ENCODE measurements at places on chromosomes 3 and 15.

- DNase-seq, result no peak
Measured at GRCh38 chr15:50993598-50993997, 85.1 kb downstream of the AP4E1 start.

GRCh38 chr3:33218446-33219174 lies at the start of gene SUSD5:
SUSD5 (minus strand) TSS chr3:33218810; CDS start chr3:33218797, 13 bp downstream.
- peak; percentile 31 for DNase-seq

- DNase-seq, result no peak
Measured at GRCh38 chr3:72692990-72693389, 155.3 kb downstream of the SHQ1 start.

DNA sequence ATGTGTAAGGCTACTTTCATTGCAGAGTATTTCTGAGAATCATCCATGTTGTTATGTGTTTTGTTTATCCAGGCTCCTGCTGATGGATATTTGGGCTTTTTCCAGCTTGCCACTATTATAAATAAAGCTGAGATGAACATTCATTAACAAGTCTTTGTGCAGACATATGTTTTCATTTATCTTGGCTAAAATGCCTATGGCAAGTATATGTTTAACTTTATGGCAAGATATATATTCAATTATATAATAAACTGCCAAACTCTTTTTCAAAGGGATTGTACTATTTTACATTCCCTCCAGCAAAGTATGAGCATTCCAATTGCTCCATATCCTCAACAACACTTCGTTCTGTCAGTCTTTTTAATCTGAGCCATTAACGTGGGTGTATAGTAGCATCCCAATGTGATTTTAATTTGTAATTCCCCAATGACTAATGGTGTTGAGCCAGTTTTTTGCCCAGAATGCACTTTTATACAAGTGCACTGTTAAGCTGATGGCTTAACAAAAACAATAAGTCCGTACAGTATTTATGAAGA lies 452.4 kb downstream of the SHQ1 start:
- no peak for DNase-seq

GRCh38 chr15:62988701-62989100 lies 53.8 kb upstream of the TPM1 start:
- no peak for DNase-seq

- DNase-seq, result no peak
Measured at GRCh38 chr15:47333734-47334133, 383.6 kb upstream of the SEMA6D start.

DNA sequence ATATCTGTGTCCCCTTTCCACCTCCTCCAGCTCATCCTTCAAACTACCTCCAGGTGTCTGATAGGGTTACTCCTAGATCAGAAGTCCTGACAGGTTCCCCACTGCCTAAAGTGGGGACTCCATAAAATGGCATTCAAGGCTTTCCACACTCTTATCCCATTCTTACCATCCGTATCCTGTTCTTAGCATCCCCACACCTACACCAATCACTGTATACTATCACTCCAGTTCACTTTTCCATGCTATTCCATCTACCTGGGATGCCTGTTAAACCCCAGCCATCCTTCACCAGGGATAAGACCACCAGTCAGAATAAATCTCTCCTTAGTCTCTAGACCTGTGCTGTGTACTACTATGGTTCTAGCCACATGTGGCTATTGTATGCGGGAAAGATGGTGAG lies 19.1 kb downstream of the SSR3 start:
- no peak for DNase-seq

GRCh38 chr15:47119349-47119748 lies 598.0 kb upstream of the SEMA6D start:
- DNase-seq, result no peak

DNA sequence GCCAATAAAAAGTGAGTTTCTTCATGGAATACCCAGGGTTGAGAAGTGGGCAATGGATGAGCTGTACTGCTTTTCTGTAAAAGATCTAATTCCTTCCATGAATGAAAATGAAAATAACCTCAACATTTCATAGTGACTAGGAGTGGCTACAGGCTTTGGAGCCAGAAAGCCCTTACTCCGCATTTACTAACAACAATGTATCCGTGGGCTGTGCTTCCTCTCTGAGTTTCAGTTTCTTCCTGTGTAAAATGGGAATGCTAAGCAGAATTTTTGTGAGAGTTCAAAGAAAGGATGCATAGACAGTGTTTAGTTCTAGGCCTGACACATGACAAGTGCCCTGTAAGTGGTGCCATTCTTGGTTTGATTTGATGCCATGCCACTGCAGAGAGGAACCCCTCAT lies 47.5 kb upstream of the TM4SF1 start:
- DNase-seq, result no peak

- no peak for DNase-seq
Measured at GRCh38 chr3:21174461-21174860, 576.5 kb downstream of the ZNF385D start.

DNA sequence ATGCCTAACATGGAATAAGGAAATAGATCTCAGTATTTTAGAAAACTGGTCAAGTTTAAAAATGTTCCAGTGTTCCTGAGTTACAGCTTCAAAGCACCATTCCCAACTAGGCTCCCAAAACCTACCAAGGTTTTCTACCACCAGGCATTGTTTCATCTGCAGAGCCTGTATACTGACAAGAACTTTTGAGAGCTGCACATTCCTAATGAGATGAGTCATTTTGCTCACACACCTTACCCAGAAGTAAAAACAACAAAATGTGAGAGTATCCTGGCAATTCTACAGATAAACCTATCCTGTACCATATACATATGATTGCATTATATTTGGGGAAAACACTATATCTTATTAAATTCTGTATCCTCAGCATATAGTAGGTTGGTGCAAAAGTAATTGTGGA lies 90.7 kb downstream of the ATP8B4 start:
- no peak for DNase-seq

GRCh38 chr15:69841113-69841828 lies 256.4 kb downstream of the TLE3 start:
- DNase-seq, result no peak

All from activated naive CD8-positive, alpha-beta T cell treated with anti-CD3 and anti-CD28 coated beads, Interleukin-2, amount 10 ng/mL, durations not matched to agents 7 days and 5 days (primary cell).